T follicular helper cell (primary cell): ENCODE measurements at places on chromosomes 16 and 17.

DNA sequence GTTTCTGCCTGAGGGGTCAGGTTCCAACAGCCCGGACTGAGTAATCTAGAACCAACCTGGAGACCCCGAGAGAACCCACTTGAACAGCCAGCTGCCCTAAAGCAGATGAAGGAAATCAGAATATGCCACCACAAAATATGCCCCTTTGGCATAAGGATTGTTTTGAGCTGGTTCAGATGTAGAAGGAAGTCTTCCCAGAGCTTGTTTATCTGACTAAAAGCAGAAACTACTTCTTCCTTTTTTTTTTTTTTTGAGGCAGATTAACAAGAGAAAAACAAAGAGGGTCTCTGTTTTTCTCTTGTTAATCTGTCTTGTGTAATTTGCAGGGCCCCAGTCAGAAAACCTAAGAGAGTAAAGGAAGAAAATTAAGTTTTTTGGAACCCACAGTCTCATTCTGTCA lies 53.0 kb downstream of the PECAM1 start:
- no peak for DNase-seq

- DNase-seq = no peak
Observed at GRCh38 chr16:2973093-2973492, 3.9 kb downstream of the PAQR4 start.

DNA sequence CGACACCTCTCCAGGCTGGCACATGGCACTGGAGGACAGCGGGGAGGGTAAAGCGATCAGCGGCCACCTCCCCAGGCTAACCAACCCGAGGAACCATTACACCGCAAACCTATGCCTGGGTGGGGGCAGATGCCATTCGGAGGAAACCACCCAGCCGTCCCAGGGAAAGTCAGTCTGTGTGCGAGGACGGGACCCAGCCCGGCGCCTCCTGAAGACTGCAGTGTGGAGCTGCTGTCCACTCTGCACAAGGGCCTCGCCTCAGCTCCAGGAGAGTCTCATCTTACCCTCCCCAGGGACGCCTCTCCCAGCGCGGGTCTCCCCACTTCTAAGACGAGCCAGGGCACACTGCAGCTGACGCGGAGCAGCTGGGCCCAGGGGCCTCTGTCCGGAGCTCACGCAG lies 8.0 kb downstream of the SLC38A10 start:
- no peak for DNase-seq

DNA sequence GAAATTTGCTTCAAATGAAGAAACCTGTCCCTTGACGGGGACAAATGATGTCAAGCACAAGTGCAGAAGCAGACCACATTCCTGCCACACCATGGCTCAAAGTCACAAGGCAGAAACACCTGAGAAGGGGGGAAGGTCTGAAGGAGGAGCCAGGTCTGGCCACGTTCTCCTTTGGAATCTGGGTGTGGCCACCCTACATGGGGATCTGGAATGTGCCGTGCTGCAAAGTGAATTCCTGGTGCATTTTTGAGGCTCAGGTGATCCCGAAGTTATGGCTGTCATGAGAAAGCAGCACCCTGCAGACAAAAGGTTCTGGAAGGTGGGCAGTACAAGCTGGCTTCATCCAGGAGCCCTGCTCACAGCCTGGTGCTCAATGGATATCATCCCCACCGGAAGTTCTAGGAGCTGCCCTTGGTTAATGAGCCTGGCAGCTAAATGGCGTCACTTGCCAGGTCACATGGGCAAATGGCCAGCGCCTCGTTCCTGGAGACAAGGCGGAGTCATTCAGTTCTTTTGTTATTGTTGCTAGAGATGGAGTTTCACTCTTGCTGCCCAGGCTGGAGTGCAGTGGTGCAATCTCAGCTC lies 20.1 kb upstream of the ADCY9 start:
- DNase-seq = no peak

- DNase-seq = no peak
Observed at GRCh38 chr16:72247821-72248253, 75.9 kb upstream of the PMFBP1 start.

DNA sequence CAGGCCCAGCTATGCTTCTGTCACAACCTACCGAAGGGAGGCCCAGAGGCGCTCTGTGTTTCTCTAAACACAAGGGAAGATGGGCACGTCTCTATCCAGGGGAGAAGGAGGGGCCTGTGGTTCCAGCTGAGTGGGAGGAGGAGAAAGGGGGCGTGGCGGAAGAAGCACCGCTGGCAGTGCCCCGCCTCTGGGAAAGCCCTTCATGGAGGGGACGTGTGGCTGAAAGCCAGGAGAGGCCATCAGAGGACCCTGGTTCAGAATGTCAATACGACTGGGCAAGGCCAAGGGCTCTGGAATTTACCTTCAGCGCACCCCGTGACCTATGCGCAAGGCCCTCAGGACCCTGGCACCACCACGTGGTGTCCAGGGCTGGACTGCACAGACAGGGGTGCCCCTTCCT lies 12.3 kb upstream of the SLC38A8 start:
- no peak for DNase-seq

GRCh38 chr17:50199803-50200456 lies 1.5 kb downstream of the COL1A1 start:
- DNase-seq = peak; percentile 71

DNA sequence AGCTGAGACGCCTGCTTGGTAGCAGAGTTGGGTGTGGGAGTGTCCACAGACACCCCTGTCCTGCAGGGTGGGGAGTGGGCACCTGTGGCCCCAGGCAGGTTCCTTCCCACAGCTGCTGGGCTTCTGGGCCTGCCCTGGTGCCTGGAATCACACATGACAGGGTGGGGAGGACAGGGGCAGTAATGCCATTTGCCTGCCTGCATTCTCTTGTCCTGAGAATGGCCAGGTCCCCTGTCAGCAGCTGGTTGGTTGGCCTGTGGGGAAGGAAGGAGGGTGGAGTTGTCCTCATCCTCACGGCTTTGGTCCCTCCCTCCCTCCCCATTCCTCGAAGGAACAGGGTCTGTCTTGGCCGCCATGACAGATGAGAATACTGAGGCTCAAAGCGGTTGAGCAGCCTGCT lies 5.2 kb downstream of the PRSS53 start:
- no peak for DNase-seq

DNA sequence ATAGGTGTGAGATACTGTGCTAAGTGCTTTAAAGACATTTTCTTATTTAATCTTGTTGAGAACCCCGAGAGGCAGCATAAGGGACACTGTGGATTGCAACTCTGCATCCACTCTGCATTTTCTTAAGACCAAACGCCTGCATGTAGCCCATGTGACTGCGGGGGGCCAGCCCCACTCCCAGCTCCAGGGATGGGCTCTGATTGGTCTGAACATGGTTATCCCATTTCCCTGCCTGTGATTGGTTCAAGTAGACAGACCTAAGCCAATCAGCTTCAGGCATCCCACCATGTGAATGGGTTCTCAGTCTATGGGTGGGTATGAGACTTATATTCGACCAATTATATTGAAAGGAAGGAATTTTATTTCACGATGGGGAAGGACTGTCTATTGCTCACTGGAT lies 33.2 kb upstream of the USP7 start:
- no peak for DNase-seq

GRCh38 chr16:80199614-80200013 lies 341.2 kb upstream of the DYNLRB2 start:
- DNase-seq = no peak

GRCh38 chr17:35023538-35023937 lies 40.0 kb downstream of the RFFL start:
- no peak for DNase-seq

DNA sequence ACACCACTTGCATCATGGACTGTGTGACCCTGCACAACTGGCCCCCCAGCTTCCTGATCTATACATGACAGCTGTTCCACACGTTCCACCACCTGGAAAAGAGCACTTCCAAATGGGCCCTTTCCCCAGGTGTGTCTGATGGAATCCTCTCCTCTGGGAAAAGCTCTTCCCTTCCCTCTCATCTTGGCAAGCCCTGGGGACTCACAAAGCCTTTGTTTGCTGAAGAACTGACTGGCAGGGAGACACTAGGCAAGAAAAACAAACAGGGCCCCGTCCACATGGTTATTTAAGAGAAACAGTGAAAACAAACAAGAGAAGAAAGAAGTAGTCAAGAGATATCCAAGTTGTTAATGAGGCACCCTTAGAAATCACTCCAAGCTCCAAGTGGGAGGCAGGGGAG lies 52.6 kb downstream of the C16orf95 start:
- DNase-seq = no peak

DNA sequence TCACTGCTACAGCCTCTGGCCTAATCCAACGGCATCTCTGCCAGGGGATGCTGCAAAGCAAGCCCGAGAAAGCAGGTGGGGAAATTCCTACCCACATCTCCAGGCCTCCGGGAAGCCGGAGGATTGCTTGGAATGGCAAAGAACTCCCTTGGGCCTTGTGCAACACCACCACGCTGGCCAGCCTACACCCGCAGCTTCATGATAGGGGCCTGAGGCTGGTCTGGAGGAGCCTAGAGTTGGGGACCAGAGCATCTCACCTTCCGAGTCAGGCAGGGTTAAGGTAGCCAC lies 20.3 kb downstream of the GGA3 start:
- DNase-seq = no peak

DNA sequence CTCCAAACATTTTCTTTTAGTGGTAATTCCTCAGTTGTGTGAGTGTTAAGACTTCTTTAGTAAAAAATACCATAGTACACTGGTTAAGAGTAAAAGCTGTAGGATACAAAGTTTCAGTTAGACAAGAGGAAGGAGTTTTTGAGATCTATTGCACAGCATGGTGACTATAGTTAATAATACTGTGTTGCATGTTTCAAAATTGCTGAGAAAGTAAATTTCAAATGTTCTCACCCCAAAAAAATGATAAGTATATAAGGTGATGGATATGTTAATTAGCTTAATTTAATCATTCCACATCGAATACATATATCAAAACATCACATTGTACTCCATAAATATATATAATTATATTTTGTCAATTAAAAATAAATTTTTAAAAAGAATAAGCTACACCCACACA lies 22.0 kb upstream of the NLK start:
- no peak for DNase-seq

DNA sequence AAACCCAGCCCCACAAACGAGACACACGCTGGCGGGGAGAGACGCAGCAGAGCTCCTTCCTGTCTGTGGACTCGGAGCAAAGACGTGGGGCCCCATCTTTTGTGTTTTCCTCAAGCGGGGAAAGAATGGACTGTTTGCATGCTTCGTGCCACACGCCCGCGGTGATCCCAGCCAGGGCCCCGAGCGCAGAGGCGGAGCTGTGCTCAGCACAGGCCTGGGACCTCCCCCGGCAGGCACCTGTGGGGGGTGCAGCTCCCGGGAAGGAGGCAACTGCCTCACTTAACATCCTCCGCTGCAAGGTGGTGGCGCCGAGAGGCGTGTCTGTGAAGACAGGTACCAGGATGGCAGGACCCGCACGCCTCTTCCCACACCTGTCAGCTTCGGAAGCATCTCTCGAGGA lies 19.1 kb downstream of the TRARG1 start:
- DNase-seq = peak; percentile 40

DNA sequence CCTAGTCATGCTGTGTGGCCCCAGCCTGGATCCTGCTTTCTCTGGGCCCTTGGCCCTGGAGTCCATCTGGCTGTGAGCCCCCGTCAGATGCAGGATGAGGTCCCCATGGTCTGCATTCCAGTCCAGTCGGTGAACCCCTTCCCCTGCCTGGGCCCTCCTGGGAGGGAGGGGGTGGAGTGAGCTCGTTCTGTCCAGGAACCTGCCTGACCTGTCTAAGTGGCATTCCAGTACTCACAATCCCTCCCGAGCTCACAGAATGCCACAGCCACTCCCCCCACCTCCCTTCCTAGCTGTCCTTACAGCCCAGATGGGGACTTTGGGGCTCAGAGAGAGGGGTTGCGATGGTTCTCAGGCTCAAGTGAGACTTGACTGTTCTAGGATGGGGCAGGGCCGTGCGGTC lies 15.5 kb downstream of the SPNS2 start:
- DNase-seq = no peak

DNA sequence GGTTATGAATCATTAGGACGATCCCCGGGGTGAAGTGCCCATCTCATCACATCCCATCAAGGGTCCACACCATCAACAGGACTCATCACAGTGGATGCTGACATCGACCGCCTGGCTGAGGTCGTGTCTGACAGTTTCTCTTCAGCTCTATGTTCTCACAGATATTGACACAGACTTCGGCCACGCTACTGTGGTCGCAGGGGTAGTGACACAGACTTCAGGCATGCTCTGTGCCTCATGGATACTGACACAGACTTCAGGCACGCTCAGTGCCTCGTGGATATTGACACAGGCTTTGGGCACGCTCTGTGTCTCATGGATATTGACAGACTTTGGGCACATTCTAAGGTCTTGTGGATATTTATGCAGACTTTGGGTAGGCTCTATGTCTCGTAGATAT lies 50.1 kb downstream of the KLHDC4 start:
- no peak for DNase-seq

- DNase-seq = no peak
Observed at GRCh38 chr17:59683283-59683682, 23.9 kb downstream of the PTRH2 start.

DNA sequence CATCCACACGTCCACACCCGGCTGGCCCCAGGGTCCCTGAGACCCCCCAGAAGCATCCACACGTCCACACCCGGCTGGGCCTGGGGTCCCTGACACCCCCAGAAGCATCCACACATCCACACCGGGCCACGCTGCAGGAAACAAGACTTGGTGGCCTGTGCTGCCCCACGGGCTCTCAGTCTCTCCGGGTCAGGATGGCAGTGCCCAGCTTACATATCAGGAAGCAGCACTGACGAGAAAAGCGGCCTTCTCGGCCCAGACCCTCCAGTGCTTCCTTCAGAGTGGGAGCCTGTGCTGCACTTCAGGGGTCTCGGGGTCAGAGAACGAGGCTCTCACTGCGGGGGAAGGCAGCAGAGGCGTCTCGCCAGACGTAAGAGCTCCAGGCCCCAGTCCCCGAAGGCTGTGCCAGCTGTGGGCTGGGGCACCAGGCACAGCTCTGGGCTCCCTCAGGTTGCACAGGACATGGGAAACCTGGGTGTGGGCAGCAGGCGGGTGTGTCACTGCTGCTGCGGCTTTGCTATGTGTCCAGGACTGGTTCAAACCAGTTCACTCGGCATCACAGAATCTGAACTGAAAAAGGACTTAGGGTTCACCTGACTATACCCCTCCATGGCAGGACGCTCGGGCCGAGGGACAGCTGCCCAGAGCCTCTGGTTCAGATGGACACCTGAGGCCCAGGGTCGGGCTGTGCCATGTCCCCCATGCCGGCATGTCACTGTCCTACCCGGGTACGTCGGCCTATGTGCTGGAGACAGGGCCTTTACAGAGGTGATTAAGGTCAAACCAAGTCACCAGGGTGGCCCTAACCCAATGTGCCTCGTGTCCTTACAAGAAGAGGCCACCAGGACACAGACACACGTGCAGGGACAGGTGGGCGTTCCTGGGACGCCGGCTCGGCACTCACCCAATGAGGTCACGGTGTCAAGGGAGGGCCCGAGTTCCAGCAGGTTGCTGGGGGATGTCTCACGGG lies 40.2 kb upstream of the CHMP6 start:
- no peak for DNase-seq

DNA sequence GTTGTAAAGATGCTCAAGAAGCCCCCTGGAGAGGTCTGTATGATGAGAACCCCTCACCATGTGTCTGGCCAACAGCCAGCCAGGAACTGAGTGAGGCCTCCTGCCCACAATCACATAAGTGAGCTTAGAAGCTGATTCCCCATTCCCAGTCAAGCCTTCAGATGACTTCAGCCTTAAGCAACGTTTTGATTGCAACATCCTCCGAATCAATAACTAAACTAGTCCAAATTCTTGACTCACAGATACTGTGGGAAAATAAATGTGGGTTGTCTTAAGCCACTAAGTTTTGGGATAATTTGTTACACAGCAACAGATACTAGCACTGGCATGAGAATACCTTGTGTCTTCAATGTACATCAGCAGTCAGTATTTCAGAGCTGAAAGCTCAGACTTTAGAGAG lies 54.5 kb upstream of the HS3ST4 start:
- no peak for DNase-seq

- no peak for DNase-seq
Observed at GRCh38 chr16:48426244-48427141, 41.3 kb upstream of the SIAH1 start.
